Panc1 (cell line): ENCODE measurements at places on chromosomes 16 and 17.
A peak's percentile ranks its signal among the peaks of the same experiment; 100 is the strongest.

- no peak for DNase-seq
Measured at GRCh38 chr17:38550661-38551060, 55.1 kb downstream of the SRCIN1 start.

DNA sequence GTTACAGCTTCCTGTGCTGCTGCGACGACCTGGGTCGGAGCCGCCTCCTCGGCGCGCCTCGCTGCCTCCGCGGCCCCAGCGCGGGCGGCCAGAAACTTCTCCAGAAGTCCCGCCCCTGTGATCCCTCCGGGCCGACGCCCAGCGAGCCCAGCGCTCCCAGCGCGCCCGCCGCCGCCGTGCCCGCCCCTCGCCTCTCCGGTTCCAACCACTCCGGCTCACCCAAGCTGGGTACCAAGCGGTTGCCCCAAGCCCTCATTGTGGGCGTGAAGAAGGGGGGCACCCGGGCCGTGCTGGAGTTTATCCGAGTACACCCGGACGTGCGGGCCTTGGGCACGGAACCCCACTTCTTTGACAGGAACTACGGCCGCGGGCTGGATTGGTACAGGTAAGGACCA lies 746 bp downstream of the HS3ST2 start:
- DNase-seq, result no peak

GRCh38 chr17:27264068-27264812 lies 29.7 kb upstream of the WSB1 start:
- no peak for DNase-seq

DNA sequence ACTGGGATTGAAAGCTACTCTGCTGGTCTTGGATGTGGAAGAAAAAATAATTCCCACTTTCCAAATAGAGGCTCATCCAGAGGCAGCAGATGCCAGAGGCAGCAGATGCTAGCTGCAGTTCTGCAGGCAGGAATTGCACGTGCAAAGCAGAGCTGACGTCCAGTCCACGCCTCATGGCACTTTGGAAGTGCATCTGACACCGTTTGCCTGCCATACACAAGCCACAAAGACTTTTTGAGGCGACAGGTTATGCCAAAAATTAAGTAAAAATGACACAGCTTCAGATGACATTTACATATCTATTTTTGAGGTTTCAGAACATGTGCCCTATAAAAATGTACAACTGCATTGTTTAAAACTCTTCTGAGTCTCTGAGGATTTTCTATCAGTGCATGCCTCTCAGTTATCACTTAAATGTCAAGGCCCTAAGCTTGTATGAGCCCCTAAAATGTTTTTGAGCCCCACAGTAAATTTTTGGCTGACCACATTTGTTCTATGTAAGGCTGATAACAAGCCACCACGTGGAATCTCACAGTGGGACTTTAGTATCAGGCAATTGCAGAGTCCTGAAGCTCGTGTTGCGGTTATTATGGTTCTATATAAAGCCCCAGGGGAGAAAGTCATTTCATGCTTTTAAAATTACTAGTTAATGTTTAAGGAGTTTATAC lies 239.2 kb downstream of the PRKCA start:
- DNase-seq, result no peak

GRCh38 chr17:12729086-12729485 lies 60.2 kb upstream of the ARHGAP44 start:
- DNase-seq, result no peak

DNA sequence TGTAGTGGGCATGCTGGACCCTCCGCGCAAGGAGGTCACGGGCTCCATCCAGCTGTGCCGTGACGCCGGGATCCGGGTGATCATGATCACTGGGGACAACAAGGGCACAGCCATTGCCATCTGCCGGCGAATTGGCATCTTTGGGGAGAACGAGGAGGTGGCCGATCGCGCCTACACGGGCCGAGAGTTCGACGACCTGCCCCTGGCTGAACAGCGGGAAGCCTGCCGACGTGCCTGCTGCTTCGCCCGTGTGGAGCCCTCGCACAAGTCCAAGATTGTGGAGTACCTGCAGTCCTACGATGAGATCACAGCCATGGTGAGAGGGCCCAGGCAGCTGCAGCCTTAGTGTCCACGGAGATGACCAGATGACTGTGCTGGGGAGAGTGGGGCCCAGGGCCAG lies 22.3 kb downstream of the ATP2A1 start:
- DNase-seq, result no peak

- no peak for DNase-seq
Measured at GRCh38 chr17:50180111-50180510, 14.3 kb downstream of the SGCA start.

DNA sequence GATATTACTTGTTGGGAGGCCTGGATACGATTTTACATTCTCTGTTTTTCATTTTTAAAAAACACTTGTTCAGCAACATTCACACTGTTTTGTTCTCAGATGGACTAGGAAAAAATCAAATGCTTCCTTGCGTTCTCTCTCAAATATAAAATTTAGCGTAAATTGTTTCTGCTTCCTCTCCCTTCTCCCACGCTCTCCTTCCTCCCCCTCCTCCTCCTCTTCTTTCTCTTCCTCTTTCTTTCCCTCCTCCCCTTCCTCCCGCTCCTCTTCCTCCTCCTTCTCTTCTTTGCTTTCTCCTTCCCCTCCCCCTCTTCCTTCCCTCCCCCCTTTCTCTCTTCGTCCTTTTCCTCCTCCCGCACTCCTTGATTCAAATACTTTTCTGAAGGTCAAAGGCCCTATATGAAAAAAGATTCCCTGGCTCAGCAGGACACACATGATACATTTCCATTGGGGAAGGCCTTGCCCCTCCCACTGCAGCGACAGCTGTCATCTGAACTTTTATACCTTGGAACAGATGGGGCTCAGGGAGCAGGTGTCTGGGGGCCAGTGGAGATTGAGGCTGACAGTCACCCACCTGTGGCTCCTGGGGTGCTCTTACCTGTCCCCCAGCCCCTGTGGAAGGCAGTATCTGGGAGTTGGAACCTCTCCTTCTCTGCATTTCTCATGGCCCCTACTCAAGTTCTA lies 99.4 kb upstream of the SDK2 start:
- DNase-seq, result no peak

DNA sequence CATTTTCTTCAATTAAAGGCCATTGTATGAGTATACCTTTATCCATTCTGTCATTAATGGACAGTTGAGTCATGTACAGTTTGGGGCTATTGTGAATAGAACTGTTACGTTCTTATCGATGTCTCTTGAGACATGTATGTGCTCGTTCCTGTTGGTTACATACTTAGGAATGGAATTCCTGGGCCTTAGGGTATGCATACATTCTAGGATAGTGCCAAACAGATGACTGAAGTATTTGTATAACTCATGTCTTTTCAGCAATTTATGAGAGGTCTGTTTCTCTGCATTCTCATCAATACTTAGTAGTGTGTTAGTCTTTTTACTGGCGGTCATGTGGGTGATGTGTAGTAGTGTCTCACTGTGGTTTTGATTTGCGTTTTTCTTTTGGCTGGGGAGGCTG lies 81.2 kb downstream of the USP22 start:
- DNase-seq, result no peak

DNA sequence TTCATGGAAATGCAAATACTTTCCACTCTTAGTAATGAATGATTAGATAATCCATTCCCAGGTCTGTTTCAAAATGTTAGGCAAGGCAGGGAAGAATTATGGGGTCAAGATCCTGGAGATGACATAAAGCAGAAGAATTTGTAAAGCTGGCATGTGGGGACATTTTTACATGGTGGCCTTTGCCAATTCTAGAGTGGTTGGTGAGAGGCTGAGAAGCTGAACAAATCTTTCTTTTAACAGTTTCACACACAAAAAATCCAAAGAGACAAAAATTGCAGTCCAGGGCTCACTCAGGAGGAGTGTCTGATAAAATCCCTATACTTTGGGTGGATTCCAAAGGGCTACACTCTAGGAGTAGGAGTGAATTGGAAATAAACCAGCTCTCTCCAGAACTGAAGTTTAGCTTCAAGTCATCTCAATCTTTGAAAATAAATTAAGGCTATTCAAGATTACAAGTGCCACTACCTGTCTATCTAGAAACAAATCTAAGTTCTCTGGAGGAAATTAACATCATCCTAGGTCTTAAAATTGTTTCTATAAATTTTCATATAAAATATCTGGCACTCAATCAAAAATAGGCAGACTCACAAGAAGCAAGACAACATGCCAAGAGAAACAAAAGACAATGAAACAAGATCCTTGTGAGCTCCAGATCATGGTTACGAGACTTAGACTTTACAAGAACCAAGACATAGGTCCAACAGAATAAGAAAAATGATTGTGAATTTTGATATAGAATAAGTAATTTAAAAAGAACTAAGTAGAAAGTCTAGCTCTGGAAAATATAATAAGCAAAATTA lies 113.0 kb upstream of the AXIN2 start:
- no peak for DNase-seq

DNA sequence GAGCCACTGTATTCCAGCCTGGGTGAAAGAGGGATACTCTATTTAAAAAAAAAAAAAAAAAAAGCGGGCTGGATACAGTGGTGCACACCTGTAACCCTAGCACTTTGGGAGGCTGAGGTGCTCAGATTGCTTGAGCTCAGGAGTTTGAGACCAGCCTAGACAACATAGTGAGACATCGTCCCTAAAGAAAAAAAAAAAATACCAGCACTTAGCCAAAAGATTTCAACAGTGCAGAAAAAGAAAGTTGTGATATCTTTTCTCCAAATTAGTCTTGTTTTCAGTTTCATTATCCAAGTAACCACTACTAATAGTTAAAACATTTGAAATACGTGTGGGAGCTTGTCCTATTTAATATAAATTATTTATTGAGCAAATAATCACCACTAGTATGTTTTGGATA lies 48.7 kb downstream of the TENT4B start:
- DNase-seq, result no peak

GRCh38 chr17:82884970-82885353 lies 45.1 kb upstream of the ZNF750 start:
- no peak for DNase-seq

- DNase-seq, result no peak
Measured at GRCh38 chr16:9820476-9821246, 361.6 kb downstream of the GRIN2A start.

GRCh38 chr16:17459903-17460521 lies 10.7 kb downstream of the XYLT1 start:
- no peak for DNase-seq

- peak; percentile 59 for DNase-seq
Measured at GRCh38 chr16:22369221-22369811, 5.1 kb downstream of the CDR2 start.

GRCh38 chr17:61312406-61313295 lies 87.0 kb upstream of the TBX2 start:
- DNase-seq, result no peak
